NCI-H226 (cell line): ENCODE measurements at places on chromosomes 16 and 17.

DNA sequence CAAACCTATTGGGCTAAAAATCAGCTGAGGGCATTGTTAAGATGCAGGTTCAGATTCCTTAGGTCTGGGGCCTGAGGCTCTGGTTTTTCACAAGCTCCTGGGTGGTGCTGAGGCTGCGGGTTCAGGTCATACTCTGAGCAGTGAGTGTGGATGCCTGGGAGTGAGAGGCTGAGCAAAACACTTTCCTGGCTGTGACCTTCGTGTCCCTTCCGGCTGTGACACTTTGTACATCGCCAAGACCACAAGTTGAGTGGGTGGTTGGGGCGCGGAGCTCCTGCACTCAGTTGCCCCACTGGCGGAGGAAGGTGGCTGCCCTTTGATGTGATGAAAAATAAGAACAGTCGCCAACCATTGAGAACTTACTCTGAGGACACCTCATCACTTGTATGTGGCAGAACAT is 24.8 kb downstream of the CCR7 start:
- DNase-seq, result no peak

DNA sequence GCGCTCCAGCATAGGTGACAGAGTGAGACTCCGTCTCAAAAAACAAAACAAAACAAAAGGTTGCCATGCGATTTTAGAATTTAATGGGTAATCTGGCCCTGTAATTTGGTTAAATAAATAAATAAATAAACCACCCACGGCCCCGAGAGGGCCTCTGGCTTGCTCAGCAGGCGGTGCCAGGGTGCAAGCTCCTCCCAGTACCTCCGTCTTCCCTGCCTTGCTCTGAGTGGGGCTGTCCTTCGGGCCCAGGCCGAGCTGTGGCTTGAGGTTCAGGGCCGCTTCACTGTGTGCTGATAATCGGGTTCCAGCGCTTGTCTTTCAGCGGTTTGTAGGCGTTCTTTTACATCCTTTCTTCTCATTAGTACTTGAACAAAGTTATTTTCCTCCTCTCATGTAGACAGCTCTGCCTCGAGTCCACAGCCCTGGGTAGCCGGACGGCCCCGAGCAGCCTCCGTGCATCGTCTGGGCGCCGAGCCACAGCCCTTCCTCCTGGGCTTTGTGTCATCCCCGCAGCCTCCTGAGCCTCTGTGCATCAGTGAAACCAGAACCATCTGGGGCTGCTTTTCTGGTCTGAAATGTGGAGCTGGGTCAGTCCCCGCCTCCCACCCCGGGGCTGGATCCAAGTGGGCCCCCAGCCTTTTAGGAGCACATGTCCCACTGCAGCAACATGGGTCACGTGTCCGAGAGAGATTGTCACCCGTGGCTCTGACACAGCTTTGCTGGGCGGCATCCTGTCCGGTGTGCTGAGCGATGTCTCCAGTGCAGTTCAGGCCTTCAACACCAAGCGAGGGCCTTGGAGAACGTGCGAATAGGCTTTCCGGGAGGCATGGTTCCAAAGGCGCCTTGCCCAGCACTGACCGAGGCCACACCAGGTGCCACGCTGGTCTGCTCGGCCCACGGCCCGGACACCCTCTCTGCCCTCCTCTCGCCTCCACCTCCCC is 157.4 kb upstream of the CHMP6 start:
- no peak for DNase-seq

GRCh38 chr16:75017670-75018525 is 19.1 kb downstream of the ZNRF1 start:
- DNase-seq, result no peak

GRCh38 chr16:25747160-25747758 is 55.5 kb downstream of the HS3ST4 start:
- DNase-seq, result no peak

DNA sequence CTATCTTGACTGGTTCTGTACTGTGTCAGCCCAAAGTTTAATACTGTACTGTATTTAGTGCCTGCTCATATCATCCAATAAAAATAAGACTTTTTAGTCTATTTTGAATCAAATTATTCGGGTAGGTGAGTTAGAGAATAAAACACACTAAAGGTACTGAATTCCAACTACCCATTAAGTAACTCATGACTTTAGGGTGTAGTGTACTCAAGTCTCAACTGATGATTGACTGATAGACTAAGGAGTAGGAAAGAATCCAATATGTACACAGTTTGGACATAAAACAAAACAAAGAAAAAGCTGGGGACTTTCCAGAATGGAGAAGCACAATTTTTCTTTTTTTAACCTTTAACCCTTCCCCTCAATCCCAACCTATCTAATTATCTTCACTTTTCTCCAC is 4.1 kb downstream of the EZH1 start:
- DNase-seq, result no peak

DNA sequence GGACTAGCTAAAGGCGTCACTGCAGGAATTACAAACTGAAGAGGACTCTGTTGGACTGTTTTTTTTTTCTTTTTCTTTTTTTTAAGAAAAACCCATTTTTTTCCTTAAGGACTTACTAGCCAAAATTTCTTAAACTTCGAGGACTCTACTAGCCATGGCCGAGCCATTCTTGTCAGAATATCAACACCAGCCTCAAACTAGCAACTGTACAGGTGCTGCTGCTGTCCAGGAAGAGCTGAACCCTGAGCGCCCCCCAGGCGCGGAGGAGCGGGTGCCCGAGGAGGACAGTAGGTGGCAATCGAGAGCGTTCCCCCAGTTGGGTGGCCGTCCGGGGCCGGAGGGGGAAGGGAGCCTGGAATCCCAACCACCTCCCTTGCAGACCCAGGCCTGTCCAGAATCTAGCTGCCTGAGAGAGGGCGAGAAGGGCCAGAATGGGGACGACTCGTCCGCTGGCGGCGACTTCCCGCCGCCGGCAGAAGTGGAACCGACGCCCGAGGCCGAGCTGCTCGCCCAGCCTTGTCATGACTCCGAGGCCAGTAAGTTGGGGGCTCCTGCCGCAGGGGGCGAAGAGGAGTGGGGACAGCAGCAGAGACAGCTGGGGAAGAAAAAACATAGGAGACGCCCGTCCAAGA is 878 bp downstream of the HEXIM1 start:
- peak; percentile 74 for DNase-seq

- no peak for DNase-seq
Measured at GRCh38 chr16:12097523-12098428, 121.2 kb downstream of the SNX29 start.

- DNase-seq, result peak; percentile 12
Measured at GRCh38 chr17:81712468-81713003, 452 bp downstream of the SLC25A10 start.

GRCh38 chr17:49632201-49632600 is 45.7 kb downstream of the SPOP start:
- no peak for DNase-seq

DNA sequence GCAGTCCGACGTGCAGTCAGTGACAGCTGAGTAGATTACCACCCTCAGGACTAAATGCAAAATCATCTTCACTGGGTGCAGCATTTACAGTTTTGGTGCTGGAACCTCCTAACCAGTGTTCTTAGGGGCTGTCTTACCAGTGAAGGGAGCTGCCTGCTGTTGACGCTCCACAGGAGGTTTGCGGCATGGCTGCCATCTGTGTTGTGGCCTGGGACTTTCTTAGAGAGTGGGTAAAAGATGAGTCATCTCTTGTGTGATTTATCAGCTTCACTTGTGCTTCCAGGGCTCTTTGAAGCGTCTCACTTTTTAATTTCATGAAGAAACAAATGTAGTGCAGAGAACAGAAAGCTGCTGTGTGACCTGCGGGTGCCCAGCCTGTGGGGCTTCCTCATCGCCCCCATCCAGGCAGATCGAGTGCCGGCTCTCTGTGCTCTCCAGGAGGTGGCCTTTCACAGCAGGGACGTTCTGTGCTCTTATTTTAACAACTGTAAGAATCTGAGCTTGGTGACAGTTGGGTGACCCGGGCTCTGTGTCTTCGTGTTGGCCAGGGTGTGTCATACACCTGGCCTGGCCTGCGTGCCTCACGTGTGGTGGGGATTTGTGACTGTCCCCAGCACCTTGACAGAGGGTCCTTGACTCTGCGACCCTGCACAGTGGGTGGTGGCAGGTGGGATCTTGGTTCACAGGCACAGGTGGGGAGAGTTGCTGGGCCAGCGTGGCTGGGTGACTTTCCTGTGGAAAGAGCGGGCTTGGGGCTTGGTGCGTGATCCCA is 24.3 kb upstream of the ZNF750 start:
- DNase-seq, result no peak

- DNase-seq, result peak; percentile 63
Measured at GRCh38 chr16:20763461-20764232, at the start of gene ACSM3. Gene ACSM3 (plus strand): TSS chr16:20764014. CDS start chr16:20770035, 6,021 bp downstream.

- no peak for DNase-seq
Measured at GRCh38 chr17:45353043-45353442, 36.2 kb upstream of the MAP3K14 start.

- no peak for DNase-seq
Measured at GRCh38 chr16:78744099-78744498, 644.6 kb downstream of the WWOX start.

- DNase-seq, result no peak
Measured at GRCh38 chr17:29057361-29057760, 14.4 kb downstream of the PIPOX start.

GRCh38 chr17:6474906-6475305 is 30.7 kb downstream of the PIMREG start:
- no peak for DNase-seq

GRCh38 chr16:88628512-88628974 is 9.8 kb upstream of the IL17C start:
- DNase-seq, result no peak

DNA sequence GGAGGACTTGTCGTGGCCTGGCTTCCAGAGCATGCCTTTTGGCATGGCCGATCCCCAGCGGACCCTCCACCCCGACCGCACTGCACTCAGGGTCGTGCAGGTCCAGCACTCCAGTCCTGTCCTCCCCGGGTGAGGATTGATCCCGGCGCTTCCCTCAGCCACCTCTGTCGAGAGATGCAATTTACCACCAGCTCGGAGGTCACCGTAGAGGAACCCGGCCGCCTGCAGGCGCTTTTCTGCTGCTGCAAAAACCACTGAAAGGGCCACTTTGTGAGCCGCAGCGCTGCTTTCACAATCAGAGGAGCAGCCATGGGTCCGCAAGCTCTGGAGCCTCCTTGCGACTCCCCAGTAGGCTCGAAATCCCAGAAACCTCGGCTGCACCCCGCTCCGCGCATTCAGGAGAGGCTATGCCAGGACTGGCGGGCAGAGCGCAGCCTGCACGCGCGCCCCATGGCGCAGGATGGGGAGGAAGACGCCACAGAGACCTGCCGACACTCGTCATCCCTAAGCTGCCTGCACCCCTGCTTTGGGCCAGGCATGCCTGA is 134.2 kb downstream of the HS3ST2 start:
- DNase-seq, result no peak

DNA sequence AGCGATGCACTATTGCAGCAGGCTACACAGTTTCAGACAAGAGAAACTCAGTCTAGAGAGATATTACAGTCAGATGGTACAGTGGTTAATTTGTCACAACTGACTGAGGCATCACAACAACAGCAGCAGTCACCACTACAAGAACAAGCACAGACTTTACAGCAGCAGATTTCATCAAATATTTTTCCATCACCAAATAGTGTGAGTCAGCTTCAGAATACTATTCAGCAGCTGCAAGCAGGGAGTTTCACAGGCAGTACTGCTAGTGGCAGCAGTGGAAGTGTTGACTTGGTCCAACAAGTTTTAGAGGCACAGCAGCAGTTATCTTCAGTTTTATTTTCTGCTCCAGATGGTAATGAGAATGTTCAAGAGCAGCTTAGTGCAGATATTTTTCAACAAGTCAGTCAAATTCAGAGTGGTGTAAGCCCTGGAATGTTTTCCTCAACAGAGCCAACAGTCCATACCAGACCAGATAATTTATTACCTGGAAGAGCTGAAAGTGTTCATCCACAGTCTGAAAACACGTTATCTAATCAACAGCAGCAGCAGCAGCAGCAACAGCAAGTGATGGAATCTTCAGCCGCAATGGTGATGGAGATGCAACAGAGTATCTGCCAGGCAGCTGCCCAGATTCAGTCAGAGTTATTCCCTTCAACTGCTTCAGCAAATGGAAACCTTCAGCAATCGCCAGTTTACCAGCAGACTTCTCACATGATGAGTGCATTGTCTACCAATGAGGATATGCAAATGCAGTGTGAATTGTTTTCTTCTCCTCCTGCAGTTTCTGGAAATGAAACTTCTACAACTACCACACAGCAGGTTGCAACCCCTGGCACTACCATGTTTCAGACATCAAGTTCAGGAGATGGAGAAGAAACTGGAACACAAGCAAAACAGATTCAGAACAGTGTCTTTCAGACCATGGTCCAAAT is 34.1 kb downstream of the NQO1 start:
- no peak for DNase-seq

DNA sequence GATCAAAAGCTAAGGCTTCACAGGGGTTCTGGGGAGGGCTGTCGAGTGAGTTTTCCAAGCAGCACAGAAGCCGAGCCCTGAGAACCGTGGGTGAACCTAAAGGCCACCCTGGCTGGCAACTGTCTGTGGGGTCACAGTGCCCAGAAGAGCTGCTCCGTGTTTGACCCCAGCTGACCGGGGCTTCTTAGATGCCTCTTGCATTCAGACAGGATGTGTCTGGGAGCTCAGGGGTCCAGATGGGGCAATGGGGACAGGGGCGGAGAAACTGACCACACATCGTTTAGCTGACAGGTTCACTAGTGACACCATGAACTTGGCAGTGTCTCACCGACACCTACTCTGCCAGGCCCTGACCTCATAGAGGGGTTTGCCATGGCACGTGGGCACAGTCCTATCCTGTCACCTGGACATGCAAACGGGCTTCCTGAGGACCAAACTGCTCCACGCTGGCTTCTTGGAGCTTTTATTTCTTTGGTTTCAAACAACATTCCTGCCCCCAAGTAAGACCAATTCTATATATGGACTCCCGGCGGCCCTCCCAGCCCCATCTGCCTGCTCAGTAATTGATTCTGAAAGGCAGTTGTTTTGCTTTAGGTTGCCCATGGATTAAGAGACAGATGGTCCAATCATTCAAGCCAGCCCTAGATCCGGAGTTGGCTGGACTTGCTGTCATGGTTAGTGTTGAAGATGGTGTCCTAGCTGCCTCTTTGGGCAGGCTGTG is 22.2 kb downstream of the WSCD1 start:
- no peak for DNase-seq

DNA sequence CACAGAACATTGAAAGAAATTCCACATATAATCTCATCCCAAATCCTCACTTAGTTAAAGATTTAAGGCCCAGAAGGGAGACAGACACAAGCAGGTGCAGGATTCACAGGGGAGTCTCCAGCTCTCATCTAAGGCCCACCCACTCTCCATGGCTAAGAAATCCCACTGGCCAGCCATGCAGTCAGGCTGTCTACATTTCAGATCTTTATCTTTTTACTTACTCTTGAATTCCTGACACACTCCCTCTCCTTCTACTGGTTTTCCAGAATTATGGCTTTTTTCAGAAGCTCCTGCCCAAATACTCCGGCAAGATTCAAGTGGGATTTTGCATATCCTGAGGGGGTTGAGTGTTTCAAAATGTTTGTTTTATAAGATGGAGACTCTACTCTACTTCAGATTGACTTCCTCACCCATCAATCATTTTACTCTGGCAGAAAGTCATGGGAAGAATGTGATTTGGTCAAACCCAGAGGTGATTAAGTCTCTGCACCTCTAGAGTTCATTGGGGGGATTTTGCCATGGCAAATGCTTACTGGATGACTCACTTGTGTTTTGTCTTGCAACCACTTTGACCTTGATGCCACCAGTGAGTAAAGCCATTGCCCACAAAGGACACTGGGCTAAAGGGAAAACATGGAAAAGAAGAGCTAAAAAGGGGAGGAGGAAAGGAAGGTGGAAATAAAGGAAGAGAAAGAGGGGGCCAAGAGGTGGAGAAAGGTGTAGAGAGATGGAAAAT is 688.8 kb upstream of the SALL1 start:
- DNase-seq, result no peak

- no peak for DNase-seq
Measured at GRCh38 chr17:7240375-7240774, 1.1 kb upstream of the PHF23 start.

- DNase-seq, result no peak
Measured at GRCh38 chr17:15269780-15270089, 4.6 kb upstream of the PMP22 start.

GRCh38 chr17:45663772-45664171 is 120.3 kb upstream of the CRHR1 start:
- DNase-seq, result no peak
